Hair follicular keratinocyte (primary cell): ENCODE measurements at places on chromosomes 1 and 21. TPM values are rescaled to one million over a fixed set of nuclear protein-coding genes. Genes with fewer than 3 reads are reported as not detected.

SIKE1 gene
- total RNA-seq, result 38.7 and 75.5 TPM in 2 replicates

WDR64 gene
- total RNA-seq, result not detected in 2 replicates

EXTL1 gene
- not detected in 2 replicates for total RNA-seq

DR1 gene
- total RNA-seq, result 38.7 and 39.9 TPM in 2 replicates

RCAN1 gene
- 25.8 and 28.0 TPM in 2 replicates for total RNA-seq

SLC44A5 gene
- 1.3 and 2.0 TPM in 2 replicates for total RNA-seq

WDR4 gene
- total RNA-seq, result 6.2 and 12.2 TPM in 2 replicates

APCS gene
- not detected in 2 replicates for total RNA-seq

GOLT1A gene
- total RNA-seq, result not detected in 2 replicates

RIPK4 gene
- total RNA-seq, result 23.0 and 25.3 TPM in 2 replicates

ANGPTL1 gene
- total RNA-seq, result not detected in 2 replicates

SMAP2 gene
- total RNA-seq, result 13.5 and 20.7 TPM in 2 replicates

PDC gene
- not detected in 2 replicates for total RNA-seq

LRRC71 gene
- not detected in 2 replicates for total RNA-seq

CRNN gene
- not detected in 2 replicates for total RNA-seq

ARHGEF16 gene
- 10.5 and 15.3 TPM in 2 replicates for total RNA-seq

KRTAP21-2 gene
- total RNA-seq, result not detected in 2 replicates

RTCA gene
- total RNA-seq, result 31.1 and 35.3 TPM in 2 replicates

NUF2 gene
- 6.6 and 26.8 TPM in 2 replicates for total RNA-seq

CRYBG2 gene
- total RNA-seq, result 3.3 and 3.9 TPM in 2 replicates

HES3 gene
- total RNA-seq, result not detected in 2 replicates

HSF2BP gene
- 2.6 TPM in 2 replicates for total RNA-seq

NHLH1 gene
- total RNA-seq, result not detected in 2 replicates

TMPRSS2 gene
- total RNA-seq, result not detected in 2 replicates

CTSS gene
- 3.0 and 3.9 TPM in 2 replicates for total RNA-seq

GPR153 gene
- 21.8 and 29.6 TPM in 2 replicates for total RNA-seq

SPRR2F gene
- total RNA-seq, result not detected in 2 replicates

GBP5 gene
- 0.11 TPM in 1 of 2 replicates, not detected in the other for total RNA-seq

TMOD4 gene
- total RNA-seq, result 1.2 TPM in 1 of 2 replicates, not detected in the other

SRGAP2 gene
- total RNA-seq, result 18.8 and 21.9 TPM in 2 replicates

SPATA17 gene
- 0.30 and 0.55 TPM in 2 replicates for total RNA-seq

ASAP3 gene
- 12.2 and 20.3 TPM in 2 replicates for total RNA-seq
